NCI-H2227 treated with DMSO at 0.1 percent for 48 hours (cell line): ENCODE measurements at places on chromosomes 6 and 20.
A peak's percentile ranks its signal among the peaks of the same experiment; 100 is the strongest.

DNA sequence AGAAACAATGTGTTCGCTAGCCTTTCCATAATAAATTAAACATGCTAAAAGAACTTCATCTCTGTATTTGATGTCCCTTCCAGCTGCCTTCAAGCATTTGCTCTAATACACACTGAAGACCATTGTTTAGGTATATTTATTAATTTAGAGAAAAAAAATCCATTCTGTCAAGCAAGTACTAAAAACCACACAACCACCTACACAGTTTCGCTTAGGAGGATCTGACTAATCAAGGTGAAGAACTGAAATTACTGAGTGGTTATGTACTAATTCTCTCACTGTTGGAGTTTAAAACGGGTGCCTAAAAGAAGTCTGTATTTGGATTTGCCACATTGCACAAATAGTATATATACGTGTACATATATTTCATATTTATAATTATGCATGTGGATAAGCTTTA is 58.9 kb downstream of the GMDS start:
- no peak for DNase-seq

DNA sequence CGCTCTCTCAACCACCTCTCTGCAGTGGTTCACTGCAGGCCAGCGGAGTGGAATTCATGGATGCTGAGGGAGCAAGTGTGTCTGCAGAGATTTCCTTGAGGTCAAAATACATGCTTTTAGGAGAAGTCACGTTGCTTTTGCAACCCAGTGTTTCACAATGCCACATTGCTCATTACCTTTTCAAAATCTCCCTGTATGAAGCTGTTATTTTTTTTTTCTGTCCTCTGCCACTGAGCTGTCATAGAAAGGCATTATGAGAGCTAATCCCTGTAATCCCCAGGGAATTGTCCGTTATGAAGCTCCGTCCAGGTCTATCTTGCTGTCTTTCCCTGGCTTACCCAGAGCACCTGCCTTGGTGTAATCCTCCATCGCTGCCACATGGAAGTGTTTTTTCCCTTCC is 60.5 kb upstream of the SLC22A23 start:
- no peak for DNase-seq

- no peak for DNase-seq
Measured at GRCh38 chr20:19918965-19919329, 98.2 kb upstream of the NAA20 start.

DNA sequence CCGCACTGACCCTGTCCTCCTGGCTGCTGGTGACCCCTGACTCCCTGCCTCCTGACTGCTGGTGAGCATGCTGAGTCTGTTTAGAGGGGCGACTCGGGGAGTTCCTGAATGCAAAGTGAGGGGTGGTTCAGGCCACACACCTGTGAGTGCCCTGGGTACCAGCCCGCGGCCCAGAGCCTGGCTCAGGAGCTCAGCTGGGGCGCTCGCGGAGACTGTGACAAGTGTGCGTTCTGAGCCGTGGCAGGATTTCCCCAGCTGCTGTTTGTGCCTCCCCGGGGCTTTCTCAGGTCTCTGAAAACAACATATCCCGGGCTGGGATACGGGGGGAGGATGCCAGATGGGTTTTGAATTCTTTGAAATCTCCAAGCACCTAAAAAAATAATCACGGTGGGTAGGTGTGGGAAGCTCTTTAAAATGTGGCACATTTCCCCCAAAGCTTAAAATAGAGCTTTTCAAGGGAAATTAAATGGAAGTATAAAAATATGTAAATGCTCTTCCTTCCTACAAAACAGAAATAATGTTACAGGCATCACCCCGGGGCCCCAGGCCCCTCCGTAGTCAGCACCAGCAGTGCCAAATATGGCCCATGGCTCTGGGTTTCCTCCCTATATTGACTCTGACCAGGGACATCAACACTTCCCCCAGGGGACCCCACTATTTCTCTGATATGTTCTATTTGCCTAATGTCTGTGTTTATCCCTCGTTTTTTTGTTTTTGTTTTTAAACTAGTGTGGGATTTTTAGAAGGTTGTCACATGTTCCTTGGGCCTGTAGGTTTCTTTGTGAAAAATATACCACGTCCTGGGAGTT is 49.9 kb upstream of the TAGAP start:
- DNase-seq = no peak

- DNase-seq = no peak
Measured at GRCh38 chr20:25477014-25477882, 69.8 kb downstream of the GINS1 start.

GRCh38 chr6:21883595-21884328 is 290.2 kb downstream of the SOX4 start:
- no peak for DNase-seq

GRCh38 chr20:8018958-8019245 is 659 bp downstream of the TMX4 start:
- DNase-seq = peak; percentile 89

- DNase-seq = no peak
Measured at GRCh38 chr6:124963831-124964763, 1.9 kb downstream of the RNF217 start.

DNA sequence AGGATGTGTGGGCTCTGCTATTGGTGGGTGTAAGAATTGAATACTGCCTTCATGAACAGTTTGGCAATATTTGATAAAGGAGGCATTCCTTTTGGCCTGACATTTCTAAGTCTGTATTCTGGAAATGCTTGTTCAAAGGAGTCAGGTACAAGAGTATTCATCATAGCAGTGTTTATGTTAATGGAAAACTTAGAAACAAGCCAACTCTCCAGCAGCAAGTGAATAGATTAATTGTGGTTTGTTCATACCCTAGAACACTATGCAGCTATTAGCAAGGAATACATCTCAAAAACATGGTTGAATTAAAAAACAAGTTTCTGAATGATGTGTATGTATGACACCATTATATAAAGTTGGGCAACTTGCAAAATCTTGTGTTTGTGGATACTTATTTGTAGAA is 195.8 kb downstream of the ZFAND3 start:
- no peak for DNase-seq

- DNase-seq = no peak
Measured at GRCh38 chr6:156434795-156435190, 342.4 kb upstream of the ARID1B start.

DNA sequence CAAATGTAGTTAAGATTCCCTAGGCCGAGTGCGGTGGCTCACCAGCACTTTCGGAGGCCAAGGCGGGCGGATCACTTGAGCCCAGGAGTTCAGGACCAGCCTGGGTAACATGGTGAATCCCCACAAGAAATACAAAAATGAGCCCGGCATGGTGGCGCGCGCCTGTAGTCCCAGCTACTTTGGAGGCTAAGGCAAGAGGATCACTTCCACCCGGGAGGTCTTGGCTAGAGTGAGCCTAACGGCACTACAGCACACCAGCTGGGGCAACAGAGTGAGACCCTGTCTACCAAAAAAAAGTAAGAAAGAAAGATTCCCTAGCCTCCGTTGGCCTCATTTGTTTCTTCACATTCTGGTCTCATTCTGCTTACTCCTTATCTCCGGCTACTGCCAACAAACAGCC is 1.2 kb downstream of the ESF1 start:
- no peak for DNase-seq

- no peak for DNase-seq
Measured at GRCh38 chr6:119620846-119621555, 271.4 kb upstream of the MAN1A1 start.

DNA sequence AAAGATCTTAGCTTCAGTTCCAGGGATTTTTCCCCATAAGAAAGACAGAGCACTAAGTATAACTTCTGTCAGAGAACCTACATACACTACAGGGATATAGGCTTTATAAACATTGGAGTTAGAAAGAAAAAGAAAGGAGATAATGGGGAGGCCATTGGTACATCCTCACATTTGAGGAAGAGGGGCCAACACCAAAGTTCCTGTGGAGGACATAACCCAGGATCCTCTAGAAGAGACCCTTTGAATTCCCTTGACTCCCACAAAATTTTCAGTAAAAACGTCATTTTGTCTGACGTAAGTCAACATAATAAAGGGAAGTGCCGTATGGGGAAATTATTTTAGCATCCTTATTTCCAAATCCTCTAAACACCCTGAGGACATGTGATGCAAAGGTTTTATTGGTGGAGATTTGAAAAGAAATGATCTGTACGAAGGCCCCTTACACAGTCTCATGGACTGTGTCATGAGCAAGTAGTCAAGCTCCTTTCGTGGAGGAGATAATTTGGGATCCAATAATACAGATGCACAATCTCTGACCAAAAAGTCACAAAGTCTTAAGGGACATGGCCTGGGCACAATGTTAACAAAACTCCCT is 33.2 kb downstream of the HLA-DRA start:
- no peak for DNase-seq

- no peak for DNase-seq
Measured at GRCh38 chr6:23414051-23414445, 712.0 kb upstream of the NRSN1 start.

DNA sequence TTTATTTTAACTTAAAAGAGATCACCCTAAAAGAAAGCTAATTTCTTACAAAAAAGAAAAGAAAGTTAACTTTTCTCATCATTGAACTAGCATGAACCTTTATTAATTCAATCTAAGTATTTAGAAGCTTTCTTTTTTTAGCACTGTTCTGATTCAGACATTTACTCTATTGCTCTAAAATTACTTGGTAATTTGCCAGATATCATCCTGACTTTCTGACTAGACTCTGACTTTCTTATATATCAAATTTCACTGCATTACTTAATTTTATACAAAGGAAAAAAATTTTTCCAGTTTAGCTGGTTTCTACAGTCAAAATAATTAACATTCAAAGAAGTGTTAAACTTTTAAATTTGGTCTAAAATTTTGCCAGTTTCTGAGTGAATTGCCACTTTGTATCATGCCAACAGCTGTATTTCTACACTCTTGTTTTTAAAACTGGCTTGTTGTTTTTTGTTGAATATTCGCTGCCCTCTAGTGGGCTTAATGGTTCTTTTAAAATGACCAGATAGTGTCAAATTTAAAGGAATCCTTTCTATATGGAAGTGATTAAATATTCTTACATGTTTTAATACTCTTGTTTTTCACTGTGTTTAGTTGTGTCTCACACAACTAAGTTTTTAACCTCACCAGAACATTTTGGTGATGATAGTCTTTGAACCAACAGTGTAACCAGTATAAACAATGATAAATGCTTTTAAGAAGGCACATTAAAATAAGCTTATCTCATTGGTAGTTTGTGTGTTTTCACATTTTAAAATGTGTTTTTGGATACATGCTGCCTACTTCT is 102.0 kb downstream of the POPDC3 start:
- DNase-seq = peak; percentile 33

- DNase-seq = no peak
Measured at GRCh38 chr6:83505356-83505755, 7.0 kb upstream of the PRSS35 start.

DNA sequence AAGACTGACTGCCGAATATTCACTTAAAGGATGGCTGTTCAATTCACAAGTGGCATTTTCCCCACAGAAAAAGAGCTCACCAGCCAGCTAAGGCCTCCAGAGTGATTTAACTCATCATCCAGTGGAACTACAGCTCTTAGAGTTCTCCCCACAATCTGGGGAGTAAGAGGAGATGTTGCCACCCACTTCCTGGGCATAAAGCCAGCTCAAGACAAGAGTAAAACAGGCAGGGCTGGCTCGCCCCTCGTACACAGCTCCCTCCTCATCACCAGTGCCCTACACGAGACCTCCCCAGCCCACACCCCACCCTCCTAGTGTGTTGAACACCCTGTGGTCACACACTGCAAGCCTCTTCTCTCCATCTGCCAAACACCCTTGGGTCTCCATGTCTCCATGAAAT is 47.2 kb upstream of the IPCEF1 start:
- DNase-seq = peak; percentile 1

DNA sequence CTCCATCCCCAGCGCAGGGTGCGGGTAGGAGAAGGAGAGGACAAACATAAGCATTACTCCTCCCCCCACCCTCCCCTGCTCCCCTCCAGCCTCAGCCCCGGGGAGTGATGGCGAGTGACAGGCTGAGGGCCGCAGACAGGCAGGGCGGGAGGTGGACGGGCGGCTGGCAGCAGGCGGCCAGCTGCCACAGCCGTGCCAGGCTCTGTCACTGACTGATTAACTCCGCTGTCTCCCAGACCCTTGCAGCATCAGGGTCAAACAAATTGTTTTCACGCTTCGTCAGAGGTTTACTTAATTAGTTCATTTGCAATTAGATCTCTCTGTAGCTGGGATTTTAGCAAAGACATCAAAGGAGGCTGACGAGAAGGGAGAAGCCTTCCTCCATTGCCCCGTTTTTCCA is 41.9 kb downstream of the FOXP4 start:
- no peak for DNase-seq

- DNase-seq = no peak
Measured at GRCh38 chr6:149974825-149975224, 11.1 kb downstream of the ULBP1 start.

- no peak for DNase-seq
Measured at GRCh38 chr6:12751694-12752325, 35.2 kb downstream of the PHACTR1 start.

GRCh38 chr6:73792738-73793137 is 96.7 kb downstream of the CD109 start:
- no peak for DNase-seq

GRCh38 chr20:32248043-32248442 is 29.4 kb upstream of the KIF3B start:
- DNase-seq = no peak

GRCh38 chr6:89834884-89835792 is 5.5 kb downstream of the CASP8AP2 start:
- no peak for DNase-seq

GRCh38 chr20:36206641-36207040 is 29.6 kb upstream of the AAR2 start:
- no peak for DNase-seq

DNA sequence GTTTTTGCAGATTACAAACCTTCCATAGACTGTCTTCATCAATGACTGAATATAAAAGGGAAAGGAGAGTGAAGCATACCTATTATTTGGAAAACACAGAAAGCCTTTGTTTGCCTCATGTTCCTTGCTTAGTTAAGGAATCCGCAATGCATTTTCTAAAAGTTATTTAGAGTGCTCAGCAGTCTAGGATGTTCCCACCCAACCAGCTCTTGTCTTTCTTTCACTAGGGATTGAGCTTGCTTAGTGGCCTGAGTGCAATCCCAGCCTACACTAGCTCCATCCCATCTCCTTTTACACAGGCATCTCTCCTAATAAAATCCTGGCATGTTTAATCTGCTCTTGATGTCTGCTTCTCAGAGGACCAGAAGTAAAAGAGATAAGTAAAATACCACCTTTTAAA is 850.5 kb upstream of the GJE1 start:
- DNase-seq = no peak

GRCh38 chr6:11427723-11428245 is 109.8 kb upstream of the TMEM170B start:
- no peak for DNase-seq

- no peak for DNase-seq
Measured at GRCh38 chr20:5729348-5729747, 20.9 kb upstream of the SHLD1 start.

DNA sequence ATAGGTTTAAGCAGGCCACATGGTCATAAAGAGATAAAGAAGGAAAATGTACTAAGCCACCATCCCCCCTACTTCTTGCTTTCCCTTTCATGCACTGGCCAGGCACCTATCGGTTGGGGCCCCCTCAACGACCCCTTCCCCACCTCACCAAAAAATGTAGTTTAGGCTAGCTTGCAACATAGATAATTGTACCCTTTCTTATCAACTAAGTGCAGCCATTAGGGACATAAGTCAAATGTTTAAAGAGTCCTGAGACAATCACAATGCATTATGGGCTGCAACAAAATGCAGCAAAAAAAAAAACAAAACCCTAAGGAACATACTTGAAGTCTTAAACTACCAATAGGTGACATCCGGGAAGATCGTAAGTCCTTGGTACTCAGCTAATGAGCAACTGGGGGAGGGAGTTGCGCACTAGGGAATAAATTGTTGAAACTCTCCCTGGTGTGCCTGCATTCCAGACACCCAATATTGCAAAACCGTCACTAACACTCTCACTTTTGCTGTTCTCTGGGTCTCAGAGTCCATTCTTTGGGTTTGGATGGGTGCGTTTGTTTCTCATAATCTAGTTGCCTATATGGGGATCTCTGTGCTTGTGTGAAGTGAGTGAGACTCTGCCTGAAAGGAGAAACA is 12.4 kb upstream of the HLA-G start:
- DNase-seq = no peak
